Small intestine (tissue), 16 donors: ENCODE measurements at places on chromosomes 16 and 17. TPM values are rescaled to one million over a fixed set of nuclear protein-coding genes. Genes with fewer than 3 reads are reported as not detected.

PIPOX gene
- polyA plus RNA-seq, result 2.9 TPM

DHRS7C gene
- polyA plus RNA-seq, result 0.50 TPM

NPTX1 gene
- 0.15 TPM for polyA plus RNA-seq

CCL2 gene
- polyA plus RNA-seq, result 6.0 TPM

TMEM88 gene
- 17.5 TPM for polyA plus RNA-seq

TPSD1 gene
- 1.3 TPM for polyA plus RNA-seq

TMEM186 gene
- polyA plus RNA-seq, result 11.3 TPM

CCDC144A gene
- polyA plus RNA-seq, result 0.34 TPM

GRAPL gene
- not detected for polyA plus RNA-seq

EME2 gene
- 9.0 TPM for polyA plus RNA-seq

PIK3R6 gene
- not detected for polyA plus RNA-seq

KRTAP3-1 gene
- not detected for polyA plus RNA-seq

SULT1A2 gene
- polyA plus RNA-seq, result 6.5 TPM

CACNG3 gene
- polyA plus RNA-seq, result 0.01 TPM

SHBG gene
- polyA plus RNA-seq, result 24.0 TPM
